ENCODE measurements at places on chromosomes 1 and 21.

DNA sequence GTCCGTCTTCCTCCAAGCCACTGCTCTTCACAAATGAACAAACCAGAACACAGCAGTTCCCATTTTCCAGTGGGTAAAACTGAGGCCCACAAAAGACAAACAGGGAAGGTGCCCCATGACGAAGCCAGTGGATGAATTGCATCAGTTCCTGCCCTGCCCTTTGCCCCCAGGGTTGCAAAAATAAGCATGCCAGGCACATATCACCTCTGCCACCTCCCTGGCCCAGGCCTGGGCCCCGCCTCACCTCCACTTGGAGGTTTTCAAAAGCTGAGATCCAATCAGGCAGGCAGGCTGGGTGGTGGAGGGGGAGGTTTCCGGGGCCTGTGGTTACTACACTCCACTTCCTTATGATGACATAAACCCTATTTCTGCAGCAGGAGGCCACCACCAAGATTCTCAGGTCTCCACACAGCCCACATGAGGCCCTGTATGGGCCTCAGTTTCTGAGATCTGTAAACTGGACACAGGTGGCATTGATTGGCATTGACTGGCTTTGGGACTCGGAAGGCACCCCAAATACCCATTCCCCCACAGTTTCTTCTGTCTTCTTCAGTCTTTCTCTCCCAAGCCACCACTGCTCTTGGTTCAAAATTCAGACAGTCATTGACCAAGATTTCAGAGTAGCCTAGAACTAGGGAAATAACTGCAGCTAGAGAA is 4.1 kb downstream of the KIF21B start:
- peak; percentile 90 for DNase-seq

DNA sequence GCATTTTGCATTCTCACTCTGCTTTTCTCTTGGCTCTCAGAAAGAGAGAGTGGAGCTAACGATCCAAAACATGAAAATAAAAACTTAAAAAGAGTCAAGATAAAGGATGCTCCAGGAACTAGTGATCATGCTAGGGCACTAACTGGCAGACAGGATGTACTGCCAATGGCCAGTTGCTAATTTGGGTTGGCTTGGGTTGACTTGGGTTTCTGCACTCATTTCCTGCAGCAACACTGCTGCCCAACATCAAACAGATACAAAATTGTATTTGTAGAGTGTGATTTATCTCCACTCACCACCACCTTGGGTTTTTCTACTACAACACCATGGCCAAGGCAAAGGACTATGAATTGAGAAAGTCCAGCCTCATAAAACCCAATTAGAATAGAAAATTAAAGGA is 662.3 kb upstream of the PTBP2 start:
- DNase-seq, result no peak

- DNase-seq, result no peak
Measured at GRCh38 chr1:174898102-174898797, 101.5 kb upstream of the CACYBP start.

GRCh38 chr1:233700338-233700737 is 86.4 kb downstream of the KCNK1 start:
- no peak for DNase-seq

- DNase-seq, result no peak
Measured at GRCh38 chr1:6972399-6972798, 187.1 kb downstream of the CAMTA1 start.

DNA sequence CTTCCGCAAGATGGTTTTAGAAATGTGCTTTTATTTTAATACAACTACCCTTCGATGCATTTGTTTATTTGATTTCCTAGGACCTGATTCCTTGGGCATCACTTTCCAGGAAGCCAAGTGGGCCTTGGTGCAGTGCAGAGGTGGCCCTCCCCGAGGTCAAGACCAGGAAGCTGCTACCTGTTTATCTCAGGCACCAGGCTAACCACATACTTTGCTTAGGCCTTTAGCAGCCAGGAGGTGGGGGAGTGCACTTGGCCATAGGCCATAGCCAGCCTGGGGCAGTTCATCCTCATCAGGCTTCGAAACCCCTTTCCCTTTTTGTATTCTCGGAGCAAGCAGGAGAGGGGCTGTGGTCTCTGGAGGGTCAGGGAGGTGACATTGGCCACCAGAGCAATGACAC is 45.4 kb downstream of the SMYD2 start:
- DNase-seq, result no peak

DNA sequence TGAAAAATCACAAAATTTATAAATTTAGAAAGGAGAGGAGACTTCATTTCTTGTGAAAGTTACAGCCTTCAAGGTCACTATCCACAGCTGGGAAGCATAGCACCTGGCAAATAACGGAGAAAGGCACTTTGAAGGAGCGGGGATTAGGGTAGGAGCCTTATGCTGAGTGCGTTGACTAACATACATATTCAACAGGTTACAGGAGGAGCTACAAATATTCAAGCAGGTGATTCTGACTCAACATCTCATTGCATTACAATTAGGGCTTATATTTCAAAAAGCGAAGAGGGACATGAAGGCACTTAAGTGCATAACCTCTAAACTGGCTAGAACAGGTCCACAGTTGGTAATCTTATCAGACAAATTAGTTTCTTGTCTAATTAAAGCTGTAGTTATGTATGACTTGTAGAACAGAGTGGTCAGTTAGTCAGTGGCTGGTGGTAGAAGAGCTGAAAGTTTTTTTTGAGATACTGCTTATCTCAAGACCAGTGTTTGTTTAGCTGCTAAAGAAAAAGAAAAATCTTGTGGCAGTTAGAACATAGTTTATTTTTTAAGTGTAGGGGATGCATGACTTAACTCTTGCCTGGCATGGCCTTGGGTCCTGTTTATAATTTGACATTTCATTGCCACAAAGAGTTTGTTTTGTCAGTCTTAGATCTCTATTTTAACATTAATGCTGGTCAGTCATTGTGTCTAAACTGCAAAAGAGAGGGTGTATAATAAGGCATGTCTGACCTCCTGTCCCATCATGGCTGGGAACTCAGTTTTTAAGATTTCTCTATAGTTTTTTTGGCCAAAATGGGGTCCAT is 311.5 kb downstream of the DUSP10 start:
- no peak for DNase-seq

DNA sequence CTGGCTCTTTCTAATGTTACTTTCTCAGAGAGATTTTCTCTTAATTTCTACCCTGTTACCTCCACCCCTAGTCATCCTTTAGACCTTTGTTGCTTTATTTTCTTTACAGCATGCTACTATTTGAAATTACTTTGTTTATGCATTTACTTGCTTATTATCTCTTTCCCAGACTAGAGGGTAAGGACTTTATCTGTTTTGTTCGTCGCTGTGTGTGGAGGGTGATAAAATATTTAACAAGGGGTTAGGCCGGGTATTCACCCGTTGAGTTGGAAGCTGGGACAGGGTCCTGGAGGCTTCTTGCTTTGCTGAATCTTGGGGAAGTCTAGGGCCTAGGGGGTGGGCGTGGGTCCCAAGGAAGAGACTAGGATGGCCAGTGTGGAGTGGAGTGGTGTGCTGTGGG is 43.6 kb downstream of the CDC14A start:
- no peak for DNase-seq

All from LoVo (cell line).